ENCODE measurements at places on chromosomes 12 and 14. TPM values are rescaled to one million over a fixed set of nuclear protein-coding genes. Genes with fewer than 3 reads are reported as not detected.

LTB4R2 gene
- polyA plus RNA-seq = 1.8 TPM

OS9 gene
- 387 TPM for polyA plus RNA-seq

MLF2 gene
- 130 TPM for polyA plus RNA-seq

ACSS3 gene
- polyA plus RNA-seq = 15.8 TPM

POLE gene
- polyA plus RNA-seq = 16.8 TPM

TAS2R30 gene
- polyA plus RNA-seq = 0.10 TPM

GARIN6 gene
- not detected for polyA plus RNA-seq

CCDC197 gene
- not detected for polyA plus RNA-seq

NPFF gene
- not detected for polyA plus RNA-seq

TAC3 gene
- polyA plus RNA-seq = 0.40 TPM

IFI27 gene
- polyA plus RNA-seq = 119 TPM

Measured in ovary (tissue), 10 donors.